ENCODE measurements at places on chromosomes 11 and 22.

- DNase-seq, result no peak
Observed at GRCh38 chr11:128832121-128832497, 35.0 kb downstream of the KCNJ1 start.

DNA sequence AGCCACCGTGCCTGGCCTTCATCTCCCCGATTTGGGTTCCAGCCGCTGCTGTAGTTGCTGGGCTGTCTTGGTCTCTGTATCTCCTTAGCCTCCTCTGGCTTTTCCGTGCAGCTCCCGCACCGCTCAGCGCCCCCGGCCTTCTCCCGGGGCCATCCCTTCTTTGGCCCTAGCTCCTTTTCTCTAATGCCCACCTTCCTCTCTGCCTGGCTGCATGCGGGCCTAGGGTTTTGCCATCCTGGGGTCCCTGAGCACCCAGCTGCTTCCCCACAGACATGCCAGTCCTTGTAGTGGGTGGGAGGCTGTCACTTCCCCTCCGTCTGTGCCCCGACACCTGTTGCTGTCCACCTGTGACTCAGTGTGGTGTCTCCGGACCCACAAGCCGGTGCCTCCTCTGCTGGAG lies 36.4 kb downstream of the KCNJ4 start:
- no peak for DNase-seq

DNA sequence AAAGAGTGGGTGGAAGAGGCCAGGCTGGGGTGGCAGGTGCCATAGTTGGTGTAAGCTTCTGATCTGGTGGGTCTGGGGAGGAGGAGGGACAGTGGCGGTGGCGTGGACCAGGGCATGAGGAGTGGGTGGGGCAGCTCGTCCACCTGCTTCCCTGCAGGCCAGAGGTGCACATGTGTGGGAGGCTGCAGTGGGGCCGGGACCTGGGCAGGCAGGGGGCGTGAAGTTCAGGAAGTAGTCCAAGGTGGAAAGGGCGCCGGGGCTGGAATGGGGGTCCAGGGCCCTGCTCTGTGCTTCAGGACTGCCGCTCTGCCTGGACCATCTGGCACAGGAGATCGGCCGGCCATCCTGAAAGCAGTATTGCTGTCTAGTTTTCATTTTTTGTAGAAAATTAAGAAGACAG lies 15.9 kb downstream of the RIBC2 start:
- no peak for DNase-seq

DNA sequence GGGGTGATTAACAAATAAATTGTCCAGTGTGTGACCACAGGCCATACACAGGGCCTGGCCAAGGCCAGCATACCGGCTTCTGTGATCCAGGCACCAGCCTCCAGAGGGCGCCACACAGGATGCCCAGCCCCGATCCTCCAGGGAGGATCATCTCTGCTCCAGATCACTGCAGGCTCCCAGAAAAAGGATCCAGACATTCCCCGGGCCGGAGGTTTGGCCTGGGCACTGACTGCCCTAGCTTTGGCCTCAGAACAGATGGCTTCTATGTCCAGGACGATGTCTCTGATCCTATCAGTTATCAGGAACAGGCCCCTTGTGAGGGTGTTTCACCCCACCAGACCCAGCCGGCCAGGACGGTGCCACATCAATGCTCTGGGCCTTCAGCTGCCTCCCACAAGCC lies 74.5 kb upstream of the LMO1 start:
- DNase-seq, result no peak

DNA sequence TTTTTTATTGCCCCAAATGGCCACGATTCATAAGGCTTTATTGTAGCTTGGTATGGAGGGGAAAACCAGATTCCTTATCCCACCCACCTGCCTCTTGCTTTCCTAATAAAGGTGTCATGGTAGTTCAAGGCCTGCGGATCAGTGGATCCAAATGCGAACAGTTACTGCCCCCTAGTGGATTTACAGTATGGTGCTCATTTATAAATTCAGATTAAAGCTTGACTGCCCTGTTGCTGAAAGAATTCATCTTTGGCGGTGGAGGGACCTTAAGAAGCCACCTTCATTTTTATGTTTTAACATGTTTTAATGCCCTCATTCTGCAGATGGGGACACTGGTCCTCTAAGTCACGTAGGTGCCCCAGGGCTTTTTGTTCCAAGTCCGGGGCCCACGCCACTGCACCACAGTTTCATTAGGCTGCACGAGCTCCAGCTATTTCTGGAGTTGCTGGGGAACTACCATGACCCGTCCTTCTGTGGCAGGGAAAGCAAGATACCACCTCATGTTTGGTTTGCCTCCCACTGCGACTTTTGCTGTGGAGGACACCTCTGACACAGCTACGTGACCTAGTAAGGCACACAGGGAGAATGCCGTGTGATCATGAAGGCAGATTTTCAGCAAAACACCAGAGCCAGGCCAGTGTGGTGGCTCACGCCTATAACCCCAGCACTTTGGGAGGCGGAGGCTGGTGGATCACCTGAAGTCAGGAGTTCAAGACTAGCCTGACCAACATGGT lies 15.6 kb upstream of the INCENP start:
- peak; percentile 41 for DNase-seq

- no peak for DNase-seq
Observed at GRCh38 chr11:125457814-125458343, 38.2 kb downstream of the FEZ1 start.

- DNase-seq, result no peak
Observed at GRCh38 chr11:44018127-44018521, 29.7 kb upstream of the ACCSL start.

- DNase-seq, result no peak
Observed at GRCh38 chr11:645536-645935, 8.5 kb downstream of the DRD4 start.

GRCh38 chr11:1705126-1706052 lies 8.4 kb downstream of the KRTAP5-6 start:
- DNase-seq, result no peak

DNA sequence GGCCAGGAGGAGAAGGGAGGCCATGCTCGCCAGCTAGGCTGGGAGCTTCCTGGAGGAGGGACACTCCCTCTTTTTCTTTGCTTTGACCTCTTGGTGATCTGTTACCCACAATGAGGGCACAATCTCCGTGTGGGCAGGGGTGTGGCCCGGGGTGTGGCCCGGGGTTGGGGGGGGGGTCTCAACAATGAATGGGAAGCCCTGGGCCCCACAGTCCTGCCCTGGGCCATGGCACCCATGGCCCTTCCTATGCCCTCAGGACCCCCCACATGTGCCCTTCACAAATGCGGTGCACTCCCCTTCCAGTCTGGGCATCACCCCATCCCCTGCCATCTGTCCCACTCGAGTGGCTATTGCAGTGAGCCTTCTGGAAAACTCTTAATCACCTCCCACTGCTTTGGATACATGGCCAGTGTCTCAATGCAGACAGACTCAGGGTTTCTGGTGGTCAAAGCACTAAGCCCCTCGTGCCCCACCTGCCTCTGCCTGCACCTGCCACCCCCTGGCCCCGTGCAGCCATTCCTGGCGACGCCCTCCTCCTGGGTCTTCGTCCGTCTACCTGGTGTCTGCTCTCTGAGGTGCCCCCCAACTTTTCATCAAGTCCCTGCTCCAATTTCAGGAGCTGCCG lies 611.3 kb downstream of the TBC1D22A start:
- no peak for DNase-seq
